ENCODE measurements at places on chromosomes 4 and X.

DNA sequence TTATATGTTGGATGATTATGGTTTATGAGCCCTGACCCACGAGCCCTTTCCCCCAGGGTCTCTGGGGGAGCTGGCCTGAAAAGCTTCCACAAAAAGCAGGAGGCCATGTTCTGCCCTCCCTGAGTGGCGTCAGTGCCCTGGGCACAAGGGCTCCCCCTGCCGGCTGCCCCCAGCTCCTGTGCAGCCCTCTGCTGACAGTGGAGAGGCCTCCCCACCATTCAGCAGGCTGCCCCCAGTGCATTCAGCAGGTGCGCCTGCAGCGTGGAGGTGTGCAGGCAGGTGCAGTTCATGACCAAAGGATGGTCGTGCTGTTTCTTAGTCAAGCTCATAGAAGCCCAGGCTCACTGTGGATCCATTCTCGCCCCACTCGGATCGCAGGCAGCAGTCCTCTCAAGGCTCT lies 12.5 kb upstream of the S100P start:
- no peak for DNase-seq

GRCh38 chrX:95427389-95427788 lies 1257.3 kb upstream of the DIAPH2 start:
- no peak for DNase-seq

DNA sequence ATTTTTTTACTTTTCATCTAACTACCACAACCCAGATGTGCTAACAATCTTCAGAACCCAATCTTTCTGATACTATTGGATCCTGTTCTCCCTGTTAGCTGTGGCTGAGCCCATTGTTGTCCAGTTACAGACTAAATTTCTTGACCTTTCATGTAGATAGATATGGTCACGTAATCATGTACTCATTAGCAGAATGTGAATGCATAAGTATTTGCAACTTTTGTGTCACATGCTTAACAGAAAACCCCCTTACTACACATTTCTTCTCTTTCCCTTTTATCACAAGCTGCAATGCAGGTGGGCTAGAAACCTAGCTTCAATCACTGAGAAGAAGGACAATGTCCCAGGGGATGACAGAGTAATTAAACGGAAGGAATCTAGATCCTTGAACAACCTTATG lies 13.1 kb upstream of the FAM13A start:
- no peak for DNase-seq

DNA sequence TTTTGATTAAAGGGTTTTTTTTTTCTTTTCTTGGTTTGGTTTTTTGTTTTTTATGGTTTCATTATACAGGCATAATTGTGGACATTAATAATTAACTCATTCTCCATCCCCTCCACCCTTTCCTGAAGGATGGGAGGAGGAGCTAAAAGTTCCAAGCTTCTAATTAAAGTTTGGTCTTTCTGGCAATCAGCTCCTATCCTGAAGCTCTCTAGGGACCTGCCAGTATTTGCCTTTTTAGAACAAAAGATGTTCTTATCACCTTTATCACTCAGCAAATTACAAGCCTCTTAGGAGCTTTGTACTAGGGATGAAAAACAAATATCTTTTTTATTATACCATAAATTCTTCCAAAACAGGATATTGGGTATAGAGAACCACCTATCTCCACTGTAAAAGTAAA lies 589.8 kb downstream of the PDHA2 start:
- no peak for DNase-seq

DNA sequence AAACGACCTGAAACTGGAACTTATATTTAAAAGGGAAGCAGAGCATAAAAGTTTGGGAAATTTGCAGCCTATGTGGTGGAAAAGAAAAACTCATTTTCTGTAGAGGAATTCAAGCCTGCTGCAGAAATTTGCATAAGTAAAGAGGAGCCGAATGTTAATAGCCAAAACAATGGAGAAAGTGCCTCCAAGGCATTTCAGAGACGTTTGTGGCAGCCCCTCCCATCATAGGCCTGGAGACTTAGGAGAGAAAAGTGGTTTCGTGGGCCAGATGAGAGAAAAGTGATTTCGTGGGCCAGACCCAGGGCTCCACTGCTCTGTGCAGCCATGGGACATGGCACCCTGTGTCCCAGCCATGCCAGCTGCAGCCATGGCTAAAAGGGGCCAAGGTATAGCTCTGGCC lies 361.9 kb downstream of the PCDH19 start:
- DNase-seq, result no peak

GRCh38 chr4:183098019-183098722 lies 886 bp upstream of the WWC2 start:
- no peak for DNase-seq

DNA sequence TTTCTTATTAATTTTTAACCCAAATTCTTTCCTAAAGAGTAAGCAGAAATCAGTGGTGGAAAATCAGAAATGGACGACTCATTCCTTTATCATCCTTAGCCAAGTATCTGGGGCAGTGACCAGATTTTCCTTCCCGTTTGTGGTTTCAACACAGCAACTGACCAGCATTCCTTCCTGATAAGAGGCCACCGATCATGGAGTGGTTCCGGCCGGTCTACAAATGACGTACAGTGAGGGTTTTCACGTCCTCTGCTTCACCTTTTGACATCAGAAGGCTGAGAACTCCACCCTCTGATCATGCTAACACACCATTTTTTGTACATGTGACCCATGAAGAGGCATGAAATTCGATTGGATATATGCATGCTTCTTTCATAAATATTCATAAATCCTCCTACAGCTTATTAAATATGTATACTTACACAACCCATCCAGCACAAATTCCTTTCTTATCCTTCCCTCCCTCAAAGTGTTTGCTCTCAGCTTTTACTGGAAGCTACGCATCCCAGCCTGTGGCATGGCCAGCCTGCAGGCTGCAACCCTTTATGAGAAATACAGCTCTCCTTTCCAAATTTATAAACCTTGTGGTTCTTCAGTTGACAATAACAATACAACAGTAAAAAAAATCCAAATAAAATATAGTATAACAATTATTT lies 173.0 kb upstream of the CASK start:
- no peak for DNase-seq

- DNase-seq, result no peak
Measured at GRCh38 chr4:7784131-7784870, 155.4 kb downstream of the AFAP1 start.

DNA sequence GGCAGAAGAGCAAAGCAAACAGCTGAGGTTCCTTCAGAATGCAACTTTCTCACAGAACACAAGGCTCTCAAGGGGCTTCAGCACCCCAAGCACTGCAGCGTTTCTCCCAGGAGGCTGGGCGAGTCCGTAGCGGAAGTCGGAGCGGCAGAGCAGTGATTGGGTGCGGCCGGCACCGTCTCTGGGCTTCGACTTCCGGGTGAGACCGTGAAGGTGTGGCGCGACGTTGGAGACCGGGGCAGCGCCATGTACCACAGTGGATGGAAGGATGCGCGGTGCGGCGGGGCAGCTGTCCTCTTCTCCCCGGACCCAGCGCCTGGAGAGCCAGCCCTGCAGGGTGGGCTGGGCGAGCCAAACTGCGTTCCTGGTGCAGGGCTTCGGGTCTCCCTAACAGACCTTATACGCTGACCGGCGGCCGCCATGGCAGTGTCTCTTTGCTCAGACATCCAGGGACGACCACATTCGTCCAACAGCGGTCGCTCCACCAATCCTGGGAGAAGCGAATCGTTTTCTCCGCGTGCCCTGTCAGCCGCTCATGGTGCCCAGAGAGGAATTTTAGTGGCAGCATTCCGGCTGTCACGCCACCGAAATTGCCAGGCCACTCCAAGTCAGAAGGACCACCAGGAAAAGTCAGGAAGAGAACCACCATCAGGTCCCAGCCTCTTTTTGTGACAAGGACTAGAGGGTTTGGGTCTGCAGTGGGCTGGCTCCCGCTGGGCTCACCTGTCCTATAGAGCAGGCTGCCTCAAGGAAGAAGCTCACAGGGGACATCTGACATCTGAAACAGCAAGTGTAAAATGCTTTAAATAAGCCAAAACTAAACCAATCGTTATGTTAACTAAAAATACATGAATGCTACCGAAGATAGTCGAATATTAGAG lies 20.5 kb downstream of the TRIM61 start:
- peak; percentile 50 for DNase-seq

DNA sequence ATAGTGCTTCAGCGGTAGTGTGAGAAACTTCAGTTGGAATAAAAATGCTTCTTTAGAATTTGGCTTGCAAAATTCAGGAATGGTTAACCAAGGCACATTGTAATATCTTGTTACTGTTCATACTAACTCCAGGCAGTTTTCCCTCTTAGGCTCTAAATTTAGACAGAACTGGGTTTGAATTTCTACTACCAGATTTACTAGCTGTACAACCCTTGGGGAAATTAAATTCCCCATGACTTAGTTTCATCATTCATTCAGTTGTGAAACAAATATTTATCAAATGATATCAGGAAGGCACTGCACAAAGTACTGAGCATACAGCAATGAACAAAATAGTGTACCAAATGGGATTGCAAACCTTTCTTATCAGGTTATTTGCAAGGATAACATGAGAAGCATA lies 135.0 kb upstream of the IL15 start:
- no peak for DNase-seq
